Fibroblast of the aortic adventitia (primary cell): ENCODE measurements at places on chromosomes 6 and 20. TPM values are rescaled to one million over a fixed set of nuclear protein-coding genes. Genes with fewer than 3 reads are reported as not detected.

The UNC93A gene
- total RNA-seq, result not detected in 2 replicates

The RBBP8NL gene
- total RNA-seq, result not detected in 2 replicates

DNA sequence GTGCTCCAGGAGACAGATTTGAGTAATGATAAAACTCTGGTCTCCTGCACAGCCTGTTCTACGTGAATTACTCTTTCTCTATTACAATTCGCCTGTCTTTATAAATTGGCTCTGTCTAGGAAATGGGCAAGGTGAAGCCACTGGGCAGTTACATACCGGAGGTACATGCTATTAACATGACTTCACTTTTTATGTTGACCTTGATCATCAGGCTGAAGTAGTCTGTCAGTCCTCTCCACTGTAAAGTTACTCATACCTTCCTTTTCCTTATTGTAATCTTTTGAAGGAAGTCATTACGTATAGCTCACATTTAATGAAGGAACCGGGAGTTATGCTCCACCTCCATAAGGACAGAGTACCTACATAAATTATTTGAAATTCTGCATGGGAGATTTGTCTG is 19.9 kb upstream of the KHDC1 start:
- no peak for DNase-seq

DNA sequence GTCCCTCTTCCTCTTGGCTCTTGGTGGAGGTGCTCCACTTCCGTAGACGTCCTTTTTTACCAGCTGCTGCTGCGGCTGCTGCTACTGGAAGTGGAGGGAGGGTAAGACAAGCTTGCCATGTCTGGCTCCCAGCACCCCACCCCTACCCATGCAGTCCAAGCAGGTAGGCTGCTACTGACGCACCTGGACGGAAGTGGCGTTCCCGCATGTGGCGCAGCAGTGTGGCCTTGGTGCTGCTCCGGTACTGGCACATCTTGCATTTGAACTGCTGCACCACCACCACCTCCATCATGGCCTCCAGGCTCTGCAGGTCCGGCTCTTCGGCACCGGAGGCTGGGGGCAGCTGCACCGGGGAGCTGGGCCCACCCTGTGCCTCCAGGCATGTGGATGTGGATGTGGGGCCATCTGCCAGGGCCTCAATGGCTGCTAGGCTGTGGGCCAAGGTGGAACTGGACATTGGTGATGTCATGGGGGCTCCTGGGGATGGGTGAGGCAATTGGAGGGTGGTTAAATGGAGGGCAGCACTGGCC is 4.4 kb downstream of the ZNF335 start:
- no peak for DNase-seq

The ATP6V1G2 gene
- 3.8 and 6.7 TPM in 2 replicates for total RNA-seq

The CLIC5 gene
- total RNA-seq, result 1.1 TPM in 1 of 2 replicates, not detected in the other
